H7 (cell line): ENCODE measurements at places on chromosomes 7 and 10. TPM values are rescaled to one million over a fixed set of nuclear protein-coding genes. Genes with fewer than 3 reads are reported as not detected.

GRCh38 chr7:68792351-68792750 is 805.9 kb upstream of the AUTS2 start:
- DNase-seq = no peak

DNA sequence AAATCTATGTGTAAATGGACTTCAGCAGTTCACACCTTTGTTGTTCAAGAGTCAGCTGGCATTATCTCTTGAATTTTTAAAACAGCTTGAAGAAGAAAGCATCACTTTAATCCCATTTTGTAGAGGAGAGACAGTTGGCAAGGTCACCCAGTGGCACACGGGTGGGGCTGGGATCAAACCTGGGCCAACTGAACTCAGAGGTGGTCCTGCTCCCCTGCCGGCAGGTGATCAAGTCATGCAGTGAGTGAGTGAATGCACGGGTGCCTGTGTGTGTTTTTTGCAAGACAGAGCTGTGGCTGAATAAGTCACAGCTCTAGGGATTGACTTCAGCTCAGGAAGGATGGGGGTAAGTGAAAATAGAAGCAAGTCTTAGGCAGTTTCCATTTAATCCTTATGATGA is 9.5 kb downstream of the GHRHR start:
- DNase-seq = no peak

GRCh38 chr10:26689399-26689798 is 8.1 kb upstream of the PDSS1 start:
- no peak for DNase-seq

SMO gene
- 44.9 and 49.6 TPM in 2 replicates for total RNA-seq

UCN3 gene
- not detected in 2 replicates for total RNA-seq

DNA sequence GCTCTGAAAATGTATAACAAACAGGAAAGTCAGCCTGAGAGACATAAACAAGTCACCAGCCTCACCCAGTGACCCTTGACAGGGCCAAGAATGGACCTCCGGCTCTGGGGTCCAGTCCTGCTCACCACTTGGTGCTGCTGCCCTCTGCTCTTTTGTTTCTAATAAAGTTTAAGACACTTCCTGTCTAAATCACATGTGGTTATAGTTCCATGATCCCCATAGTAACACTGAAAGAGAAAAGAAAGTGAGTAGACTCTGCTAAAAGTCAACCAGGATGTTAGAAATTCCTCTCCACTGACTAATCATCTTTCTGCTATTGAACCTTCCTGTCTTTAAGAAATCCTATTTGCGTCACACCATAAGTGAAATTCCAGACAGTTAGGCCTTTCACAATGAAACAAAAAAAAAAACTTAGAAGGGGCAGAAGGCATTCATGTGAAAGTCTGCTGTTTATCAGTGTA is 179.2 kb upstream of the BET1 start:
- DNase-seq = no peak

DNA sequence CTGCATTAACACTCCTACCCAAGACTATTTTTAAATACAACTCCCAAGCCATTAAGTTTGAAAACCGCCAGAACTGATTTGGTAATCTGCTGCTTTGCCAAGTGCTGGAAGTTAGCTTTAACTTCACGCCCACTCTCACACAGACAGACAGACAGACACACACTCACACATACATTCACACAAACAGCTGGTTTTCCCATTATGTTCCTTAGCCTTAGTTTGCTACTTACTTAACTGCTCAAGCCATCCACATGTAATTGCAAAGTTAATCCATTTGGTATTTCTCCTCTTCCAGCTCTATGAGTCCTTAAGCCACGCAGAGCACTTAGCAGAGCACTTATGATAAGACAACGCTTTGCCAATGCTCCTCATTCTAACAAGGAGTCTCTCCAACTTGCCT is 8.3 kb downstream of the COBL start:
- no peak for DNase-seq

MSMB gene
- total RNA-seq = 0.89 TPM in 1 of 2 replicates, not detected in the other

DNA sequence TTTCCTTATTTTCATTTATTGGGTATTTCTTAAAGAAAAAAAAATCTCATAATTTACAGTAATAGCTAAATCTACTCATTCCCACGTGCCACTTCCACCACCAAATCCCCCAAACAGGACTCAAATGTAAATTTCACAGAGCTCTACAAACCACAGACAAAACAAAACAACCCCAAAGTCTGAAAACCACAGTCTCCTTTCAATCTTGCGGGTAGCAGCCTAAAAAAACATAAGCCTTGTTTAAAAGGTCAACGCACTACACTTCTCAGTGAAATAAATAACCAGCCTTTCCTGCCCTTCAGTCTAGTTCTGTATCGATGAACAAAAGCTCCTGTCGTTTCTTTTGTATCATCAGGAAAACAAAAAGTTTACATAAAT is 121.8 kb upstream of the AFAP1L2 start:
- no peak for DNase-seq

- DNase-seq = no peak
Measured at GRCh38 chr7:126150278-126150958, 1102.3 kb downstream of the GRM8 start.

DNA sequence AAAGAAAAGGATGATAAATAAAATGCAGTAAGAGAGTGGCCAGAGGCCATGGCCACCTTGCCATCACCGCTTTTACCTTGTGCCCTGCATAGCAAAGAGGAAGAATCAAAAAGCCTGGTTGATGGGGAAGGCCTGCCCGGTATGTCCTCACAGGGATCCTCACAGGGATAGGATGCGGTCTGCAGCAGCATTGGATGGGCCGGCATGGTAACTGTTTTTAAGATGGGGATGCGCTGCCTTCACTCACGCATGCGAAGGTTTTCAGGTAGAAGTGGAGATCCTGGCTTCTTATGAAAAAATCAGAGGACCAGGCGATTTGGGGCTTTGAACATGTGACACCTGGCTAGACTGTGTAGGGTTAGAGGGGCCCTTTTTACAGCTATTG is 12.5 kb downstream of the PNLIPRP2 start:
- DNase-seq = no peak

DNA sequence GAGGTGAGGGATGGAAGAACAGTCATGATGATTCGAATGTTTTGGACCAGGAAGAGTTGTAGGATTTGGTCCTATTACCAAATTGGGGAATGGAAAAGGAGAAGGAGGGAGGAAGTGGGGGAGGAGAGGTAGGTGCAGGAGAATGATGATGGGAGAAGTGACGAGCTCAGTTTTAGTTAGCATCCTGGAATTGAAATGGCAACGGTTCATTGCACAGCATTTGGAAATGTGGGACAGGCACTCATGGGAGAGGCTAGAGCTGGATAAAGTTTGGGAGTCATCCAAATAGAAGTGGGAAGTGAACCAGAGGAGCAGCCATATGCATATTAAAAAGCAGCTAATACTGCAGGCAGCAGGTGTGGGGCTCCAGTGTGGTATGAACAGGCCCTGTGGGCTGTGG is 253.6 kb downstream of the SORCS3 start:
- no peak for DNase-seq

PTER gene
- total RNA-seq = 7.4 and 9.0 TPM in 2 replicates

ABCC2 gene
- 0.14 and 0.44 TPM in 2 replicates for total RNA-seq

GRCh38 chr10:133442191-133442966 is 11.4 kb upstream of the SCART1 start:
- DNase-seq = no peak

GRCh38 chr7:44767912-44768627 is 19.4 kb downstream of the ZMIZ2 start:
- DNase-seq = peak; percentile 50

DNA sequence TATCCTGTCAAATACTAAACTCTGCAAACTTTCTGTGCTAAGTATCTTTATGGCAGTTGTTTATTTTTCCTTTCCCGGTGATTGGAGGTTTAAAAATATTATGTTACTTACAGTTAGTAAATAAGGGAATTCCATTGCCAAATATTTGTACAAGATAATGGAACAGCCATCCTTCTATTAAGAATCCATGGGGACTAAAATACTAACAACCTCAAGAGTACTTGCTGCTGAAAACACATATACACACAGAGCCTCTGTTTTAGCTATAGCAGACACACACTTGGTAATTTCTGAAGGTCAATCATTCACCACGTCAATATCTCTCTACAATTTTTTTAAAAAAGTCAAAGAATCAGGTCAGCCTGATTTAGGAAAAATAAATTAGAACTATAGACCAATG is 32.4 kb downstream of the TSPAN12 start:
- DNase-seq = no peak
